ENCODE measurements at places on chromosomes 6 and 20. TPM values are rescaled to one million over a fixed set of nuclear protein-coding genes. Genes with fewer than 3 reads are reported as not detected.
A peak's percentile ranks its signal among the peaks of the same experiment; 100 is the strongest.

The COL9A3 gene
- polyA plus RNA-seq: 10.6 TPM

The SOD2 gene
- polyA plus RNA-seq: 95.9 TPM

- DNase-seq: no peak
These were observed 128.5 kb downstream of the TPBG start for GRCh38 chr6:82492134-82492533.

DNA sequence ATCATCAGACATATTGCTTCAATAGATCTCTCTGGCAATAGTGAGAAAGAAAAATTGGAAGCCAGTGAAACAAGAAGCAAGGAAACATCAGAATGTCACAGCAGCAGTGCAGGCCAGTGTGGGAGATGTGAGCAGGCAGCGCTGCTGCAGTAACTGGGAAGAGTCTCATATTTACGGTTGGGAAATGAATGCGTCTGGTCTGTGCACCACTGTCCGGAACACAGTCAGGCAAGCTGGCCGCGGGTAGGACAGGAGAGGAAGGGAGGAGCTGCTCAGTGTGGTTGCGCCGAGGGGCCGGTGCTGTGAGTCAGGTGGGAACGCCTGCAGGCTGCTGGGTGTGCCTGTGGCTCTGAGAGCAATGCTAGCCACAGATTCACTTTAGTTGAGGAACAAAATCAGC lies 6.4 kb upstream of the PSMG4 start:
- no peak for DNase-seq

GRCh38 chr6:84811351-84811750 lies 47.0 kb upstream of the TBX18 start:
- DNase-seq: no peak

DNA sequence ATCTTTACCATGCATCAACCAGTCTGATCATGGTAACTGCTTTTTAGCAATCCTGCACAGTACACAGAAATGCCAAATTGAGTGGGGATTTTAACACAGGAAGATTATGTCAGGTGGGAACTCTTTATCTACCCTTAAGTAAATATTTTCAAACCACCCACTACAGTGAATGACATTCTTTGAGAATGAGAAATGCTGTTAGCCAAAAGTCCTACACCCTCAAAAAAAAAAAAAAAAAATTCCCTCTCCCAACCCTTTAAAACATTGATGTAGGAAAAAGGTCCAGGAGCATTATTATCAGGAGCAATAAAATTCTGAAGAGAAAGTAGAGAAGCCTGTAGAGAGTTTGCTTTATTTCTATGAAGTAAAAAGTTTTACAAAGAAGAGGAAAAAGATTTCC lies 307.2 kb upstream of the THEMIS start:
- no peak for DNase-seq

DNA sequence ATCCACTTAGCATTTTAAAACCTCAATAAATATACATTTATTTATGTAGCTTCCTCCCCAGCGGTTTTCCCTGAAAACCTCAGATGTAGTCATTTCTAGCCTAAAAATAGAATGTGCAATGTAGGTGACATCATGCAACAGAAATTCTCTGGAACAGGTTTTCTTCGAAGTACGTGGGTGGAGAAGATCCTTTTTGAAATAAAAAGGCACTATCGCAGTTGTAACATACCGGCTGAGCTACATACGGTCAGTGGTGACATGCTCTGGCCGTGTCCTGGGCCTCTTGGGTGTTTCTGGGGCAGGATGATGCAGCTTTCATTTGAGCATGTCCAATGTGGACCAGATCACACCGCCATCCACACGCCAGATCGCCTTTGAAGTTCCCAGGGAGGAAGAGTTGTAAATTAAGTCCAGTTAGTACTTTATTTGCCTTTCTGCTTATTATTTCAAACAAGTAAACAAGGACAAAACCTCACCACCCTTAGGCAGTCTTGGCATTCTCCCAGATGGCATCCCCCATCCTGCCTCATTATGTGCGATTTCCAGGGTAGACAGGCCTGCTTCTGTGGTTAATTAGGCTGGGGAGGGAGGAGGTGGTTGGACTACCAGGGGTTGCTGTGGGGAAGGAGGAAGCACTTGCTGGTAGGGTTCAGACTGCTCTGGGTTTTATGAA lies 109.5 kb upstream of the CLDN20 start:
- peak; percentile 61 for DNase-seq

DNA sequence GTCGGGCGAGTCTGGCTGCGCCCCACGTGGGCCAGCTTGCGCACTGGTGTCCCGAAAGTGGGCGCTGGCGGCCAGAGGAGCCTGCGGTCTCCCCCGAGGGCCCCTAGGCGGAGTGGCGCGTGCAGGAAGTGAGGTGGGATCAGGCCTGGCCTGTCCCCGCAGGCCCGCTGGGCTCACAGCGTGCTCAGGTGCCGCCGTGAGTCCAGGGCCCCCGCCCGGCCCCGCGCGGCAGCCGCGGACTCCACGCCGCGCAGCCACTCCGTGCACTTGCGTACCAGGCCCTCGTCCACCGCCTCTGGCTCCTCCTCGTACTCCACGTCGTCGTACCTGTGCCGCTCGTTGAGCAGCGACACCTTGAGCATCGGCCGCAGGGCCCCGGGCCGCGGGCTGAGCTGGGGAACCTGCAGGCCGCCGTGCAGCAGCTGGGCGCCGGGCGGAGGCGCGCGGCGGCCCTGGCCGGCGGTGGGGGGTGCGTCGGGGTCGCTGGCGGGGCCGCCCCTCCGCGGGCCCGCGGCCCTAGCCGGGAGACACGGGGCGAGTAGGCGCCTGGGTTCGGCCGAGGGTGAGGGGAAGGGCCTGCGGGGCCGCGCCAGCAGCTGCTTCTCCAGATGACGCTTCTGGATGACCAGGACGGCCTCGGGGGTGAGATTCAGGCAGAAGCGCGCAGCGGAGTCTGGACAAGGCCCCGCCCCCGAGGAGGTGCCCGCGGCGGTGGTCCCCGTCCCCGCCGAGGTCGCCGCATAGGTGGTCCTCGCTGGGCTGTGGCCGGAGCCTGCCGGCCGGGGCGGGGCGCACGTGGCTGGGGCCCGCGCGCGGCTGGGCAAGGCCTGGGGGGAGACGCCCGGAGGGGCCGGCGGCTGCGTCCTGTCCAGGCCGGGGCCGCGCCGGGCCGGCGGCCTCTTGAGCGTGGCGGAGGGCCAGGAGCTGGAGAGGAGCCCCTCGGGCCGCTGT lies 835 bp downstream of the PRR18 start:
- DNase-seq: no peak

DNA sequence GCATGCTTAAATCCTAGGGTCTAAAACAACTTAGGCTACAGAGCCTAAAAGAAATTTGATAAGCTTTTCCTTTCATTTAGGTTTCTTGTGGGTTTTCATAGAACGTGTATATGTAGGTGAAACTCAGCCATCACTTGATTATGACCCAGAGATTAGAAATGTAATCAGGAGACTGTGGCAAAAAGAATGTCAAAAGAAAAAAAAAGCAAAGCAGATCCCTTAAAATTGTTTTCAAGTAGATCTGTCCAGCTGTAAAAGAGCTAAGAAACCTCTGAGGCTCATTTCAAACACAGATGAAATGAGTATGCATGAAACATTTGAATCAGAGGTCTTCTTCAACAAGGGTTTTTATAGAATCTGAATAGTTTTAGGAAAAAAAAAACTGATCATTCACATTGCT lies 341.3 kb upstream of the PRDM1 start:
- DNase-seq: no peak

- no peak for DNase-seq
These were observed 30.7 kb downstream of the HMGN3 start for GRCh38 chr6:79203753-79204253.

GRCh38 chr6:158910484-158911440 lies 89.2 kb downstream of the RSPH3 start:
- no peak for DNase-seq

GRCh38 chr20:58938078-58938477 lies 43.0 kb upstream of the NELFCD start:
- DNase-seq: no peak

DNA sequence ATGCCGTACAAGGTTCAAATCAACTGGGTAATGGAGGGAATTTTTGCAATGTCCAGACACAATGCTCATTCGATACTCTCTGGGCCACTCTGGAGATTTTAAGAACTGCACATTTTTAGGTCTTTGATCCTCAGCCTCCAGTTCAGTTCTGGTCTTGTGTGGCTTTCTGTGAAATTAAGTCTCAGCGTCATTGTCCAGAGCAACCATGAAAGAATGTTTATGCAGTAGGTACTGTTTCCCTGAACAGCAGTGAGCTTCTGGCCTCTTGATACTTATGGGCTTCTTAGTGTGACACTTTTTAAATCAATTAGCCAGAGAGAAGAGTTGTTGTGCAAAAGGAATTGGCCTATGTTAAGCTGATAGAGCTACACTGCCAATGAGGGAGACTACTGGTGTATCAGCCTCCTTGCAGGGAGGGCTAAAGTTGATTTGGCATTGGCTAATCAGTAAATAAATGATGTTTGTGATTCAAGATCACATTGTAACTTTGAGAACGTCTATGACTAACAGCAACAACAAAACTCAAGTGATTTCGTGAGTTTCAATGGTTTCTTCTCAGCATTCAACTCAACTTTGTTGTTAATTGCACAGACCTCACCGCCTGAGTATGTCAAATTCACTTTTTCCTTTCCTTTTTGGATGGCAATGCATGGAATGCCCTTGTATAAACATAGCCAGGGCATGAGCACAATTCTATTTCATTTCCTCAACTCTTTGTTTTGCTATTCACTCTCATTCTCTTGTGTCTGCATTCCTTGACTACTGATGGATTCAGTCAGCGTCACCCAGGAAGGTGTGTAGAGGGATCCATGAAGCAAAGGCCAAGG lies 85.1 kb downstream of the GJA1 start:
- no peak for DNase-seq

GRCh38 chr6:33082702-33083101 lies 6.9 kb downstream of the HLA-DPB1 start:
- DNase-seq: peak; percentile 53

DNA sequence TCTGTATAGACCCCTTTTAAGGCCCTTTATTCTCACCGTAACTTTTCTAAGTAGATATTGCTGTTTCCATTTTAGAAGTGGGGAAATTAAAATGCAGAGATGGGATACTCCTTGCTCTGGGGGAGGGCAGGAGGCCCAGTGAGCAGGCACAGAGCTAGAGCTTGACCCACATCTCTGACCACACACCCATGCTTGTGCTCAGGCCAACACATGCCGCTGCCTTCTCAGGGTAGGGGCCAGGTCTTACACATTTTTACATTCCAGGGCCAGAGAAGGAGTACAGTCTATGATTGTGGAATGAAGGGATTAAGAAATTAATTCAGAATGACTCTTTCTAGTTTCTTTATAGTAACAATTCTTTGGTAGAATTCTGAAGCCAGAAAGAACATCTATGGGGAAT lies 104.8 kb downstream of the SOBP start:
- DNase-seq: no peak

DNA sequence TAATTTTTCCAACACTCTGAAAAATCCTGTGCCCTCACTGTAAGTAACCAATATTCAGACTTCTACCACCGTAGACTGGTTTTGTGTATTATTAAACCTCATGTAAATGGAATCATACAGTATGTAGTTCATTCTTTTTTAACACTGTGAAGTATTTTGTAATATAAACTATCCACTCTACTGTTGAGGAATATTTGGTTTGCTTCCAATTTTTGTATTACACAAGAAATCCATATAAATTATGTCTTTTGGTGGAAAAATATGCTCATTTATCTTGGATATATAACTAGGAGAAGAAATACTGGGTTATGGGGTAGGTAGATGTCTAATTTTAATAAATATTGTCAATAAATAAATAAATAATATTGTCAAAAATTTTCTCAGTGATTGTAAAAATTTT lies 116.8 kb downstream of the CHD6 start:
- no peak for DNase-seq

- no peak for DNase-seq
These were observed 17.8 kb downstream of the TOMM34 start for GRCh38 chr20:44942264-44942973.

GRCh38 chr20:53900380-53900999 lies 169.9 kb downstream of the BCAS1 start:
- peak; percentile 81 for DNase-seq

DNA sequence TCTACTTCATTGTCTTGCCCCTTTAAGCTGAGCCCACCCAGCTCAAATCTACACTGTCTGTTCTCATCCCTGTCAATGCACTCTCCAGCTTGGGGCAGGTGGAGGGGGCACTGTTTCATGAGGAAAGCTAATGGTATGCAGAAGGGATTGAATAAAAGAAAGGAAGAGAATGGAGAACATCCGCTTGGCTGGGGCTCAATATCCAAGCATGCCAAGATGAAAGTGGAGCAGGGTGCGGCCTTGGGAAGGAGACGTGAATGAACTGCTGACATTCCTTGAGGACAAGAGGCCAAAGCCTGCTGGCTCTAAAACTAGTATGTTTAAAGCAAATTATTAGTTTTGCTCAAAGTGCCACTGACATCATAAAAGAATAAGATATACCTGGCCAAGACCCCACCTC lies 24.2 kb downstream of the AKAP12 start:
- DNase-seq: no peak

GRCh38 chr20:22460231-22460630 lies 124.1 kb downstream of the FOXA2 start:
- DNase-seq: no peak

GRCh38 chr20:10524643-10525042 lies 89.5 kb downstream of the SLX4IP start:
- DNase-seq: no peak

DNA sequence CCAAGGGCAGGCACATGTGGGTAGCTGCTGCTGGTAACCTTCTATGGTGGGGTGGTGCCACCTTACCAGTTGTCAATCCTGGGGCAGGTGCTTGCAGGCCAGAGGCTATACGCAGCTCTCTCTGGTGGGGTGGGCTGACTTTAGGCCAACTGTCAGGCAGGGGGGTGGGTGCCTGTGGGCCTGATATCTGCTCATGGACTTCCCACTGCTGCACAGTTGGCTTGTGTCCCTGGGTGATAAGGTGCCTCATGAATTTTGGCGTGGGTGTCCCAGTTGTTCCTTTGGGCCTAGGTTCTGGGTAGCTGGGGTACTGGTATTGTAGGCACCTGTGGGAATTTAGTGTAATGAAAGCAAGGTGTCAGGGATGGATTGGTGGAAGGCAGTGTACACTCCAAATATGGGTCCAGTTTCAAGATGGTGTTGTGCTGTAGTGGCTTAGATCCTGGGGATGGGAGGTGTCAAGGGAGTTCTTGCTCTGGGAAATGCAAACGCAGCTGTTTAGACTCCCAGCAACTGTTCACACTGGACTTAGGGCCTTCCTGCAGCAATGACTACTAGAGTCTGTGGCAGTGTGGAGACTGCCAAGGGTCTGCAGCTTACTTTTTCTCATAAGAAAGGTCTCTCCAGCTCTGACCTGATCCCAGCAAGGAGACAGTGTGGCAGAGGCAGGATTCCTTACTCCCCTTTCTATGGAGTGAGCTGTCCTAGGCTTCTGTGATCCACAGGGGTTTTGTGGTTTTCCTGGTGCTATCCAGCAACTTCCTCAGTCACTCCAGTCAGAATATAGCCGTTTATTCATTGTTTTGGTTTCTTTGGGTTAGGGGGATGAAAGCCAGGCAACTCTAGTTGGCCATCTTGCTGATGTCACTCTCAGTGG lies 128.2 kb downstream of the CRYBG1 start:
- DNase-seq: no peak

GRCh38 chr20:19823971-19824370 lies 65.9 kb downstream of the RIN2 start:
- DNase-seq: no peak

DNA sequence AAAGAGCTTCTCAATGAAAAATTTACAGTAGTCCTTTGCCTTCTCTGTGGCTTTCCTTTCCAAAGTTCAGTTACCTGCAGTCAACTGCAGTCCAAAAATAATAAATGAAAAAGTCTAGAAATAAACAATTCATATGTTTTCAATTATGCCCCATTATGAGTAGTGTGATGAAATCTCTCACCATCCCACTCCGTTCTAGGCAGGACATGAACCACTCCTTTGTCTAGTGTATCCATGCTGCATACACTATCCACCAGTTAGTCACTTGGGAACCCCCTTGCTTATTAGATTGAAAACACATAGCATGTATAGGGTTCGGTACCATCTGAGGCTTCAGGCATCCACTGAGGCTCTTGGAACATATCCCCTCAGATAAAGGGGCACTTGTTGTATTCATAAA lies 80.6 kb upstream of the EYA4 start:
- no peak for DNase-seq

Data from hindlimb muscle (tissue), 1 donor.